ENCODE measurements at places on chromosomes 3 and 15.

DNA sequence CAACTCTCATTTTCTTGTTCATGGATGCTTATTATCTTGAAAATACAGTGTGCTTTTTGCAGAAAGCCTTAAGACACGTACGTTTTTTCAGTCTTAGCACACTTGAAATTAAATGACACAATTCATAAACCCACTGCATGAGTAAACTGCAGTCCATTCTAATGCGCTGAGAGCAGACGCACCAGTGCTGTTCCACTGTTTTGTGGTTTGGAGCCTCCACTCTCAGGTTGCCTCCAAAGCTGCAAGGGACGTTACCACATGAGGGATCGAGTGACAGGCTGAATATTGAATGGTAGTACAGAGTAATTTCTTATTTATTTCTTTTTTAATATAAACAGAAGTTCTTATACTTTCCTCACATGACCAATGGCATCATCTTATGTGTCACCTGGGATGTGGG is 12.3 kb downstream of the IQCH start:
- no peak for DNase-seq

GRCh38 chr15:69468241-69469121 is 15.9 kb downstream of the RPLP1 start:
- no peak for DNase-seq

GRCh38 chr3:177729956-177730681 is 532.8 kb upstream of the TBL1XR1 start:
- no peak for DNase-seq

DNA sequence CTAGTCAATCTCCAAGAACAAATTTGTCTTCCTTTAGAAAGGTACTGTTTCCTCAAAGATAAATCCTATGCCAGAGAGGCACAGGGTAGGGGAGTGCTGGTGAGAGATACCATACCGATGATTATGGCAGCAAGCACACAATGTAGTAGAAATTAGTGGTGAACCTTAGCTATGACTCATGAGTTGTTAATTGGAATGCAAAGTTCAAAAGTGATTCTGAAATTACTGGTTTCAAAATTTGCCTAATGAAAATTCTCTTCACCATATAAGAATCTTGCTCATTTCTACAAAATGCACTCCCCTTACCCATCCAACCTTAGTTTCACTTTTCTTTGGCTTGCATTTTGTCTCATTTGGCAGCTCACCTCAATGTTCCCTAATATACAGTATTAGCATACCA is 139.5 kb upstream of the SLC2A2 start:
- no peak for DNase-seq

- DNase-seq = no peak
Measured at GRCh38 chr15:44495562-44495961, 41.4 kb upstream of the EIF3J start.

GRCh38 chr3:135337192-135337591 is 542.1 kb downstream of the EPHB1 start:
- no peak for DNase-seq

- DNase-seq = no peak
Measured at GRCh38 chr3:46921041-46921440, 43.5 kb downstream of the PTH1R start.

DNA sequence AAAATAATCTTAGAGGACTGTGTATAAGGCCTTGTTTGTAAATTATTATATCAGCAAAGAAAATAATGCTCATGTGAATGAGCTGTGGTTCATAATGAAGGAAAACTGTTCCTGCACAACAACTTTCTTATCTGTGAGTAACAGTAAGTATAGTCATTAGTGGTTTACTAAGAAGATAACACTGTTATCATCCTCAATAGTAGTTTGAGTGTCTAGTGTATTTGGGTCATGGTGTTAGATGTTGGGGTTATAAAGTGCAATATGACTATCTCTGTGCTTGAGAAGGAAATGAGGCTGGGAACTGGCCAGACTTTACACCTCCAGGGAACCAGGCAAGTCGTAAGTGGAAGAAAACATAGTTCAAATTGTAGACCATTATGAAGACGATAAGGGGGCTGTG is 15.6 kb downstream of the VPS8 start:
- DNase-seq = no peak

DNA sequence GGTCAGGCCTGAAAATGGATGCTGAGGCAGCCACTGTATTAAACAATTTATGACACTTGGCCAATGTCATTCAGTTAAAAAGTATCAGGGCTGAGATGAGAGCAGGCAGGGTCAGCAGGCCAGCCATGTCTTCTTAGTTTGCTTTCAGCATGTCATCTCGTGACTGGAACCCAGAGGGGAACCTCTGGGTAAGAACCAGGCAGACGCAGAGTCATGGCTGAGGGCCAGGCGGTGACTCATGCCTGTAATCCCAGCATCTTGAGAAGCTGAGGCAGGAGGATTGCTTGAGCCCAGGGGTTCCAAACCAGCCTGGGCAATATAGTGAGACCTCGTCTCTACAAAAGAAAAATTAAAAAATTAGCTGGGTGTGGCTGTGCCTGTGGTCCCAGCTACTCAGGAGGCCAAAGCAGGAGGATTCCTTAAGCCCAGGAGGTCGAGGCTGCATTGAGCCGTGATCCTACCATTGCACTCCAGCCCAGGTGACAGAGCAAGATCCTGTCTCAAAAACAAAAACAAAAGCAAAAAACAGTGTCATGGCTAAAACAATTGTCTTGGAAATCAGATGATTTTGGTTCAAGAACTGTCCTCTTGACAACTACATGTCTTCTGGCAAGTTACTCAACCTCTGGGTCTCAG is 11.7 kb downstream of the BCL2L10 start:
- no peak for DNase-seq

GRCh38 chr3:11367143-11367693 is 95.0 kb downstream of the ATG7 start:
- no peak for DNase-seq

DNA sequence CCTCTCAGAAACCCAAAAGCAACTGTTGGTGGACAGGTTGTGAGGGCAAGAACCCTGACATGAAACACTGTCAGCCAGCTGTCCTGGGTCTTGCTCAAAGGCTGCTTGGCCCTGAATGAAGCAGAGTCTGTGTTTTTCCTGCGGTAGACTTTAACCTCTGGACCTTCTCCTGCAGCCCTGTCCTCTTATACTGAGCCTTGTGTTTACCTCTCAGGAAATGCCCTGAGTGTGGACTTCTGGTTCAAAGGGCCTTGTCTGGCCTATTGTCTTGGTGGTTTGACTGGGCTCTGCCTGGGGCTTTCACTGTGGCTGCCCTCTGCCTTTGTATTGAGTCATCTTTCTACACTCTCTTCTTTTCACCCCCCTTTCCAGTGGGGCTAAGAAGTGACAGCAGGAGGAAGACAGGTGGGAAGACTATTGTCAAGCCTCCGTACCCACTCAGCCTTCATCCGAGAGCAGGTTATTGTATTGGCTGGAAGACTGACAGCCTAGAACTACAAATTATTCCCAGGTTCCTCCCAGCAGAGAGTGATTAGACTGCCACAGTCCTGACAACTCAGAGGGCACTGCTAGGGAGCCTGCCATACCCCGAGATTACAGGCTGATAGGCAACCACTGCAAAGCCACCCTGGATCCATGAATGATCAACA is 3.5 kb downstream of the SEC13 start:
- DNase-seq = no peak

DNA sequence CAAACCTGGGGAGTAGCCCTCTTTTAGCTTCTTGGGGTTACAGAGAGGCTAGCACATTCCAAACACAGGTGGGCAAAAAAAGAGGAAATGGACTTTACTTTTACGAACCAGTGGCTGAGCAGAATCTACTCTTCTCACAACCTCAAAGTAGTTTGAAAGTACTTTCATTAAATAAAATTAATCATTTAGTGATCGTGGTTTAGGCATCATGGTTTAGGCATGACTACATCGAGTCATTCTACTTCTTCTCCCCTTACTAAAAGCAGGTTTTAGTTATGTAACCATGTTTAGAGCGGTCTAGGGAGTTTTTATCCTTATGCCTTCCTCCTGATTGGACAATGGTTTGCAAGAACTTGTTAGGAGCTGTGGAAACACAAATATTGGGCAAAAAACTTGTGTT is 2.5 kb upstream of the GREM1 start:
- DNase-seq = no peak

- no peak for DNase-seq
Measured at GRCh38 chr15:60795471-60795870, 316.5 kb upstream of the ICE2 start.

- no peak for DNase-seq
Measured at GRCh38 chr3:152828075-152828840, 6.7 kb upstream of the P2RY1 start.

DNA sequence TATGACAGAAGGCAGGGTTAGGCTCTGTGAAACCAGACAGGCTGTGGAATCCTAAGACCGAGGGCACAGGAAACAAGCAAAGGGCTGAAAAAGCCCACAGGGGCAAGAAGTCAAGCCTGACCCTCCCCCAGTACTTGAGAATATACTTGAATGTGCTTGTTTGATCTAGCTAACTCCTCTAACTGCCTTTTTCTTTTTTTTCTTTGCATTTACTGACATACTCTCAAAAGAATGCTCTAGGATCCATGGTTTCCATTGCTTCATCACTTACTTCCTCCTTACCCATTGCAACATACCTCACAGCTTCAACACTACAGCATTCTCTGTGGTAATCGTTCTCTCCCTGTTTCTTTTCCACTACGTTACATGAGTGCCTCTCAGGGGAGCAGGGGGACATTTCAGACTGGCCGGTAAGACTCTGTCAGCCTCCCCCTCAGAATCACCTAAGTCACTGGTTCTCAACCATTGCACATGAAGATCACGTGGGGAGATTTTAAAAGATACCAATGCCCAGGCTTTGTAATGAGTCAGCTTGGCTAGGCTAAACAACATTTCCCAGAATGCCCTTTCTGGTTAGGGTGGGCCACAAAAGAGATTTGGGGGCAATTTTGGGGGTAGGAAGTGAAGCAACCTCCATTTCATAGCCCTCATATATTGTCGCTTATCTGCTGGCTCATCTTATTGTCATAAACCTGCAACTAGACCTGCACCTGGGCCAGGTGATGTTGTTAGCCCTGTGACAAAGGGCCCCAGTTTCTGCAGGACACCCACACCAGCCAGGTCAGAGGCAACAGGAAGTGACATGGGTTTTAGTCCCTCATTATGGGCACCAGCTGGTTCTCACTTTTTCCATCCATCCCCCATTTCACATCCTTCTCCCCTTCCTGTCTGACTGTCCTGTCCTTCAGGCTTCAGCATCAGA is 24.6 kb upstream of the RSL24D1 start:
- DNase-seq = no peak

GRCh38 chr3:172102883-172103310 is 63.5 kb downstream of the FNDC3B start:
- DNase-seq = no peak

GRCh38 chr3:180932819-180933218 is 20.3 kb downstream of the FXR1 start:
- DNase-seq = no peak

GRCh38 chr15:43316016-43316970 is 14.1 kb downstream of the LCMT2 start:
- no peak for DNase-seq

GRCh38 chr3:38458796-38459498 is 5.3 kb downstream of the ACVR2B start:
- DNase-seq = no peak

DNA sequence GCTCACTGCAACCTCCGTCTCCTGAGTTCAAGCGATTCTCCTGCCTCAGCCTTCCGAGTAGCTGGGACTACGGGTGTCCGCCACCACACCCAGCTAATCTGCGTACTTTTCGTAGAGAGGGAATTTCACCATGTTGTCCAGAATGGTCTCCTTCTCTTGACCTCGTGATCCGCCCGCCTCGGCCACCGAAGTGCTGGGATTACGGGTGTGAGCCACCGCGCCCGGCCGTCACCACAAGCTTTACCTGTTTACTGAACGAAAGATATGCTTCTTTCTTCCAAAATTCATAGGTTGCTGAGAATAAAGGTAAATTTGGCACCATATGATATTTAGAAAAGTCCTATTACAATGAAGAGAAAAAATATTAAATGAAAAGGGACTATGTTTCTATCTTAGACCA is 333.5 kb upstream of the EPHA6 start:
- no peak for DNase-seq

GRCh38 chr3:59995563-59995962 is 945.7 kb upstream of the CFAP20DC start:
- DNase-seq = no peak

DNA sequence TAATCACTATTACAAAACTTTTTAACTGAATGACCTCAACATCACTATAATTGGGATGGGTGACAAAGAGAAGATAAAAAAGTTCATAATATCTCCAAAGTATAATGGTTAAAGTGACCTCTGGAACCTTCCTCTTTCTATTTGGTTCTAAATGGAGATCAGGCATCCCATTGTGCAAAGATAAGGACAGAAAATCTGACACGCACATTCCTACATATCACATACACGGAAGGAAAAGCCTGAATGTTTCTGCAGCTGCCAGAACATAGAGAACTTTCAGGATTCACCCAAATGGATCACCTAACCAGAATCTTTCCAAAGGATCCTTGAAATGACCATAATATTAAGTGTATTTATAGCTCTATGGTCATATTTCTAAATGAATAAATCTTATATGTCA is 128.2 kb downstream of the TFDP2 start:
- DNase-seq = no peak

- no peak for DNase-seq
Measured at GRCh38 chr3:177795859-177796258, 598.6 kb upstream of the TBL1XR1 start.

GRCh38 chr3:19264424-19264823 is 116.1 kb downstream of the KCNH8 start:
- no peak for DNase-seq

DNA sequence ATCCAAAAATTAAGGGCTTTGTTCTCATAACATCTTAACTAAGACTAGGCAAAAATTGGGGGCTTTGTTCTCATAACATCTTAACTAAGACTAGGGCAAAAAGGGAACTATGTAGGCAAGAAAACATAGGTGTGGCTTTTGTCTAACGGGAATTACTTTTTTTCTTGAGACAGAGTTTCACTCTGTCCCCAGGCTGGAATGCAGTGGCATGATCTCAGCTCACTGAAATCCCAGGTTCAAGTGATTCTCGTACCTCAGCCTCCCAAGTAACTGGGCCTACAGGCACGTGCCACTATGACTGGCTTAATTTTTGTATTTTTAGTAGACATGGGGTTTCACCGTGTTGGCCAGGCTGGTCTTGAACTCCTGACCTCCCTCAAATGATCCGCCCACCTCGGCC is 49.8 kb upstream of the CSPG5 start:
- DNase-seq = no peak

DNA sequence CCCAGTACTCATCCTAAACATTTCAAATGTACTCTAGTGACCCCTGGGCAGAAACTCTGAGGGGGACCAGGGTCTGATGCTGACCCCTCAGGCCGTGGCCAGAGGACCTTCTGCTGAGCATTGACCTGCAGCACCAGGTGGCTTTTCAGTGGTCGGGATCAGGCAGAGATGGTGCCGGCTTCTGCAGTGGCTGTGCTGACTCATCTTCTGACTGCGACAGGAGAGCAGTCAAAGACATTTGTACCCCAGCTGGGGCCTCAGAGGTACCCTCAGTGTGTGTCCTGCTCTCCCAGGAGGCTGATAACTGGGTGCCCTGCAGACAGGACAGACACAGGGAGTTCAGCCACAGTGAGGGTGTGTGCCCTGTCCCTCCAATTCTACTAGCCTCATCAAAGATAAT is 36.6 kb upstream of the IQCF6 start:
- DNase-seq = no peak

- DNase-seq = no peak
Measured at GRCh38 chr3:31544634-31545033, 11.9 kb downstream of the STT3B start.

Data from NCI-H1694 (cell line).